ENCODE measurements at places on chromosomes 1 and 21.

- DNase-seq = no peak
Measured at GRCh38 chr21:38181096-38181495, 75.7 kb upstream of the KCNJ15 start.

GRCh38 chr1:3454811-3455618 lies 550 bp downstream of the ARHGEF16 start:
- DNase-seq = no peak

DNA sequence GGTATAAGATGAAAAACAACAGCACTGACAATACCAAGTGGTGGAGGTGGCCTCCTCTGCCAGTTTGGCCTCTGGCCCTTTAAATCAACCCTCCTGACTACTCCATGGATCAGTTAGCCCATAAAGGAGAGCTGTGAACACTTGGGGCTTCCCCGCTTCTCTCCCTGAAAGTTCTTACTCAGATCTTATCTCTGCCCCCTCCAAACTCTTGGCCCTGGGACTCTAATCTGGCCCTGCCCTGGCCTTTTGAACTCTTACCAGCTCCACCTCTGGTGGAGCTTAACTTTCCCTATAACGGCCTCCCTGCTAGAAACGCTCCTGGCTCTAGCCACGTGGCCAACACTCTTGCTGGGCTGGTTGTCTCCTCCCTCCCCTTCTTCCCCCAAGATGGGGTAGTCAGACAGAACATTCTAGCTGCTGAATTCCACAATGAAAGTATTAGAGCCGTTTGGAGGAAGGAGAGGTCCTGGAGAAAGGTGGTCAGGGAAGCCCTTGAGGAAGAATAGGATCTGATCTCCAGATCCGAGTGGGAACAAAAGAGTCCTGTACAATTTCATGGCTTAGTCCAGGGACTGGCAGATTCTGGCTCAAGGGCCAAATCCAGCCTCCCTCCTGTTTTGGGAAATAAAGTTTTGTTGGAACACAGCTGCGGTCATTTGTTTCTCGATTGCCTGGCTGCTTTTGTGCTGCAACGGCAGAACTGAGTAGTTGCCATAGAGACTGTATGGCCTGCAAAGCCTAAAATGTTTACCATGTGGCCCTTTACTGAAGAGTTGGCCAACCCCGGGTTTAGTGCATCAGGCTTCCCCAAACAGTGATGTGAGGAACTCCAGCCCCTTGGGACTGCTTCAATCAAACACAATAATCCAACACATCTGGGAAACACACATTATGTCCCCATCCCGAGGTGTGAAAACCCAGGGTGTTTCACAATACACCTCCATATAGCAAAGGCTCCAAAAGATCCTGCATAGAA lies 9.5 kb upstream of the PIGR start:
- no peak for DNase-seq

- DNase-seq = no peak
Measured at GRCh38 chr1:27598295-27598687, 5.7 kb downstream of the AHDC1 start.

DNA sequence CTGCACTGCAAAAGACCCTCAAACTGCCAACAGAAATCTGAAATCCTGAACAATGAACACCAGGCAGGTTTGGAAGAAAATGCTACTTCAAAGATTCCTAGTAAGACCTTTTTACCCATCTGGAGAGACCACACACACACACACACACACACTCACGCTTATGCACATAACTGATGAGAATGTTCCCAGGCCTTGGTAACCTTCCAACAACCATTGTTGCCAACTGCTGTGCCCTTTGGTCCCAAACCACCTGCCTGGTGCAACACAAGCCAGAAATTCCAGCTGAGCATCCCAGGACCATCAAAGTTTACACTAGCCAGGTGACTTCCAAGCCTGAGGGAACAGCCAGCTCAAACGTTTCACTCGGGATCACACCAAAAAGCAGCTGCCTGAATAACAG lies 56.9 kb downstream of the SEC16B start:
- DNase-seq = no peak

DNA sequence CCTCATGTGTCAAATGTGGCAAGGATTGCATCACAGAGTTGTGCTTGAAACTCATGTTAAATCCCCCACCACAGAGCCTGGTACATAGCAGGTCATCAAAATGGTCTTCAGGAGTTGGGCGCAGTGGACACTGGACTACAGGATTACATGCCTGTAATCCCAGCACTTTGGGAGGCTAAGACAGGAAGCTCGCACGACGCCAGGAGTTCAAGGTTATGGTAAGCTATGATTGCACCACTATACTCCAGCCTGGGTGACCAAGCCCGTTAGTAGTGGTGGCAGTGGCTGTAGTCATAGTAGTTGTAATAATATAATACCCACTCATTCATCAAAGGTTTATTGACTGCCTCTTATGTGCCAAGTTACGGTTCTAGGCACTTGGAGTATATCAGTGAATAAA lies 123.4 kb upstream of the IRF2BP2 start:
- no peak for DNase-seq

- DNase-seq = no peak
Measured at GRCh38 chr1:11640101-11640500, 14.1 kb downstream of the FBXO2 start.

- no peak for DNase-seq
Measured at GRCh38 chr1:201068976-201069375, 43.2 kb downstream of the CACNA1S start.

GRCh38 chr1:211788626-211789025 lies 41.9 kb downstream of the LPGAT1 start:
- no peak for DNase-seq
